ENCODE measurements at places on chromosomes 2 and 18. TPM values are rescaled to one million over a fixed set of nuclear protein-coding genes. Genes with fewer than 3 reads are reported as not detected.

- no peak for DNase-seq
Observed at GRCh38 chr2:61015976-61016375, 1.5 kb upstream of the PEX13 start.

GRCh38 chr2:95121093-95121406 lies 558 bp downstream of the MRPS5 start:
- DNase-seq = no peak

- DNase-seq = no peak
Observed at GRCh38 chr18:57353137-57353939, 981 bp downstream of the ST8SIA3 start.

DNA sequence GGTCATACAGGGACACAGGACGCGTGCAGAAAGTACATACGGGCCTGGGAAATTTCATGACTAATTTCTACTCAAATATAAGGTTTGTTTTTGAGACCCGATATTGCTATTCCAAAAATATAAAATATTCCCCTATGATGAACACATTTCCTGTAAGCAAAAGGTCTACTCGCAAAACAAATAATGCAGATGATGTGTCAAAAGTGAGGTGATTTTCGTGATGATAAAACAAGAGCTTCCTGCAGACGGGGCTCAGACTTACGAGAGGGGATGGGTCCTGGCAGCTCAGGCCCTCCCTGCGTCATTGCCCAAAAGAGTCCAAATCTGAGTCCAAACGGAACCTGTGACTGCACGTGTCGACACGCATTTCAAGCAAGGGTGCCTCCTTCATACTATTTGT lies 62.7 kb downstream of the MBP start:
- no peak for DNase-seq

The COLEC12 gene
- 0.08 TPM for total RNA-seq

The SLC19A3 gene
- 14.6 TPM for total RNA-seq

DNA sequence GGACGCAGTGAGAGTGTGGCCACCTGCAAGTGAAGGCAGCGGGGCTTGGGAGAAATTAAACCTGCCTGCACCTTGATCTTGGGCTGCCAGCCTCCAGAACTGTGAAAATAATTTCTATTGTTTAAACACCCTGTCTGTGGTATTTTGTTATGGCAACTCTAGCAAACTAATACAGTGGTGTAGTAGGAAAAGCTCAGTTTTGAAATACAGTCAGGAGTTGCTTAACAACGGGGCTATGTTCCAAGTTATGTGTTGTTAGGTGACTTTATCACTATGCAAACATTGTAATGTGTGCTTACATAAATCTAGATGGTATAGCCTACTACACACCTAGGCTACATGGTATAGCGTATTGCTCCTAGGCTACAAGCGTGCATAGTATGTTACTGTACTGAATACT lies 93.4 kb upstream of the FN1 start:
- no peak for DNase-seq

- no peak for DNase-seq
Observed at GRCh38 chr2:207142461-207142860, 23.3 kb downstream of the KLF7 start.

The TXNDC2 gene
- total RNA-seq = not detected

The CNDP1 gene
- total RNA-seq = 66.3 TPM

- no peak for DNase-seq
Observed at GRCh38 chr2:185857691-185858090, 119.1 kb downstream of the FSIP2 start.

The C2orf72 gene
- total RNA-seq = 125 TPM

The ECEL1 gene
- total RNA-seq = 0.48 TPM

The OTX1 gene
- not detected for total RNA-seq

The RTKN gene
- total RNA-seq = 114 TPM

GRCh38 chr18:77763530-77764145 lies 514.0 kb downstream of the GALR1 start:
- no peak for DNase-seq

The ITGB6 gene
- total RNA-seq = 0.18 TPM

- no peak for DNase-seq
Observed at GRCh38 chr18:78390952-78391348, 588.7 kb upstream of the SALL3 start.

DNA sequence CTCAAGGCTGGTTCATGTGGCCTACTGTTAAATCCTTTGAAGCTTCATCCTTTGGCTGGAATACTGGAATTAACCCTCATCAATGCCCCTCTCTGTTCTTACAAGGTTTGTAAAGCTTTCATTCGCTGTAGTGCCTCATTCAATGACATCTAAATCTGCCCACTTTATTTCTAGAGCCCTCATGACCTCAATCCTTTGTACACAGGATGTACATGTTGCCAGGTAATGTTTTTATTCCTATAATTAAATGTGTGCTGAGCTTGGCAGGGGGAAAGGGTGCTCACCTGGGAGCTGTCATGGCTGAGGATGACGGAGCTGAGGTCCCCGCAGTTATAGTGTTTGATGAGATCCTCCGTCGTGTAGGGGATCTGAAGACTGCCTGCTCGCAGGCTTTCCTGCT lies 39.3 kb downstream of the TRABD2A start:
- no peak for DNase-seq

GRCh38 chr2:162490052-162490717 lies 146.3 kb downstream of the GCA start:
- DNase-seq = no peak

DNA sequence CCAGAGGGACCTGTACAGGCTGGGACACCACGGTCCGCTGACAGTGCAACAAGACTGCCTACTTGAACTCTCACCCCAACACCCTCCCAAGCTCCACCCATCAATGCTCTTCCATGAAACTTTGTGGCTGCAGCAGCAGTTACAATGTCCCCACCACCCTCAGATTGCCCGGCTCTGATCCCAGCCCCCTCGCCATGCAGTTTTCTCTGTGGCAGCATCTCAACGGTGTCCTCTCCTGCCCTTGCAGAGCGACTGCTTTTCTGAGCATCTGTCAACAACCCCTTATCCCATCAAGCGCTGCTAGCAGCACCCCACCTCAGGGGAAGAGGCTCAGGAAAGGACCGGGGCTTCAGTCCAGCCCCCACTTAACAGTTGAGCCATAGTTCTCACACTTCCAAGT lies 137.1 kb upstream of the NDUFV2 start:
- DNase-seq = no peak

DNA sequence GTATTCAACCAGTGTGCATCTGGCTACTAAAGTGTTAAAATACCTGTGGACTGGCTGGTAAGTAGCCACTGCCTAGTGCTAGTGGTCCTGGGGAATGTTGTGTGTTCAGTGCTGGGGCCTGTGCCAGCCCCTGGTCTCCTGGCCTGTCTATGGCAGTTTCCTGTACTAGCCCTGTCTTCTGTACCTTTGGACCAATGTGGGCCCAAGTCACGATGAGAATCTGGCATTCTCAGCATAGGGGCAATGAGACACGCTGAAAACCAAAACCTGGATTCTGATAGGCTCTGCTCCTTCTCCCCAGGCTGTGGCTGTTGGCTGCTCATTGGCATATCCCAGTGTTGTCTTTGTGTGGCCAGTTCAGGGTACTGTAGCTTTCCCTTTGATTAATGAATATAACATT lies 170.4 kb downstream of the PTPRM start:
- DNase-seq = no peak

DNA sequence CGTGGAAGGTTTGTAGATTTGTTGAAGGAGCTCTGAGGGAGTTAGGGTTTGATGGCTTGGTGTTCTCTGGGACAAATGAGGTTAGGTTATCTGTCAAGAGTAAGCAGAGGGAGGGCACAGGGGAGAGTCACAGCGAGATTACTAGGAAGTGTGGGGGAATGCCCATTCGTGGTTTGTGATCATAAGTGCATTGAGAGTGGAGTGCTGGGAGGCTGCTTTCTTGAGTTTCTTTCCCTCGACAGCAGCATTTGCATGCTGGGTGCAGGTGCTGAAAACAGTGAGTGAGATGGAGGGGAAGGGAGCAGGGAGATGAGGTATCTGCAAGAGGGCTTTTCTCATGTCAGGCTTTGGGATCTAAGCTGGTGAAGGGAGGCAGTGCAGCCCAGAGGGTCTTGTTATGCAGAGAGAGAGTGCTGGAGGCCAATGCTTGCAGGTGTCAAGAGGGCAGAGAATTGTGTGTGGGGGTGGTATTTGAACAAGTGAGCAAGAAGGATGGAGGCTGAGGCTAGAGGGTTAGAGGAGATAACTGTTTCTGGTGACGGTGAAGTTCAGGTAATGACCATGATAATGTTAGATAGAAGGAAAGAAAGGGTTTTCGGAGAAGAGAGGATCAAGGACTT lies 8.8 kb downstream of the RALB start:
- no peak for DNase-seq

DNA sequence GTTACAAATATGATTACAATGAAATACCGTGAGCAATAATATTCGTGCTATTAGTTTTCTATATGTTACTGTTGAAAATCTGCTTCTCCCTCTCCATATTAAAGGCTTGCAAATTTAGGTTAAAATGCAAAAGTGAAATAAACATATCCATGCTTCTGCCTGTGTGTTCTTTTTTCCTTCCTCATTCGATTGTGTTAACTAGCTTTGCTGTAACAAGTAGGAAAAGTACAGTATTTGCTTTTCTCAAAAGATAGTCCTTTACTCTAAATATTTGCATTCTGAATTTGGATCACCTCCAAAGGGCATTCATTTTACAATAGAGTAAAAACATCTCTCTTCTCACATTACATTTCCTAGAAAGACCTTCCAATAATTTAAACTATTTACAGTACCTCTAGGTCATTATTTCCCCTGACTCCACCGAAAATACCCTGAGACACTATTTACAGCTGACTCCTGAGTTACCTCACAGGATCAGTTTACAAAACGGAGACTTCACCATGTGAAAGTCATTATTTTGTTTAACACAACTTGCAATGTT lies 835.0 kb upstream of the FANCL start:
- no peak for DNase-seq

DNA sequence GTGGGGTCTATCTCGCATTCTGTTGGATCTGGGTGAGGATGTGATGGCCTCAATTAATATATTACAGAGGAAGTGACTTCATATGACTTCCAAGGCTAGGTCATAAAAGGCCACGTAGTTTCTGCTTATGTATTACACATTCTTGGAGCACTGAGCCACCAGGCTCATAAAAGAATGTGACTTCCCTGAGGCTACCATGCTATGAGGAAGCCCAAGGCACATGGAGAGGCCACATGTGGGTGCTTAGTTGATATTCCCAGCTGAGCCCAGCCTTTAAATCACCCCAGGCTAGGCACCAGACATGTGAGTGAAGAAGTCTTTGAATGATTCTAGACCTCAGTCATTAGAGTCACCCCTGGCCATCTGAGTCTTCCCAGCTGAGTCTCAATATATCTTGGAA lies 13.3 kb upstream of the REEP1 start:
- DNase-seq = no peak

- no peak for DNase-seq
Observed at GRCh38 chr2:43609290-43609918, 13.6 kb upstream of the THADA start.

DNA sequence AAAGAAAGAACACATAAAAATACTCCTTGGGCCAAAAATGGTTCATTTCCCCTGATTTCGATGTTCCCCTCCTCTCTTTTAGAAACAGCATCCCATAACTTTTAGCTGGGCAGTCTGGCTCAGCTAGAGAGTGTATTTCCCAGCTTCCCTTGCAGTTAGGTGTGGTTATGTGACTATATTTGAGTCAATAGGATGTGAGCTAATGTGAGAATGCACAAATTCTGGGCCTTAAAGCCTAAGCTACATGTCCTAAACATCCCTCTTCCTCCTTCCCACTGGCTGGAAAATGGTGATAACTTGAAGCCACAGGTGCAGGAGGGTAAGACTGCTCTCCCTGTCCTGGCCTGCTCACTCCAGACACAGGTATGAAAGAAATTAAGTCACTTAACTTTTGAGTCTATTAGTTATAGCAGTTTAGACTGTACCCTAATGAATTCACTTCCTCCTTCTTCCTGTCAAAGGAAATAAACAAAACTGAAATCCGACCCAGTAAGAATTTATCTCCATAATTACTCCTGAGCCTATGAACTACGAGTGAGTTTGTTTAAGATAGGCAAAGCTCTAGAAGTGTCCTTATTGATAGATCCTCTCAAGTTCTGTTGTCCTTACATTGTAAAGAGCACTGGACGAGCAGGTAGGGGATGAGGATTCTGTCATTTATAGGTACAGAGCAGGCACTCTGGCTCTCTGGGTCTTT lies 177.6 kb downstream of the MTX2 start:
- no peak for DNase-seq

GRCh38 chr2:61326423-61326822 lies 144.5 kb downstream of the USP34 start:
- no peak for DNase-seq

Data from left lobe of liver (tissue), 2 donors.